ENCODE measurements at places on chromosomes 12 and 14.

GRCh38 chr14:64234877-64235651, 59.1 kb downstream of the ESR2 start:
- no peak for DNase-seq

DNA sequence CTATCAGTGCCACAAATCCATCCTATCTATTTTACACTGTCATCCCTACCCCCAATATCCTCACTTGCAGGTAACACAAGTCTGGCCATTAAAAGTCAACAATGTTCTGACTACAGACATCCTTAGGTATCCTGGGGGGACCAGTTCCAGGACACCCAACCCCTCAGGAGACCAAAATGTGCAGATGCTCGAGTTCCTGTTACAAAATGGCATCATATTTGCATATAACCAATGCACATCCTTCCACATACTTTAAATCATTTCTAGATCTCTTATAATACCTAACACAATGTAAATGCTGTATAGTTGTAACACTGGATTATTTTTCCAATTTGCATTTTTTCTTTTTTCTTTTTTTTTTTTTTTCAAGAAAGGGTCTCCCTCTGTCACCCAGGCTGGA, 6.9 kb downstream of the SYCP3 start:
- DNase-seq = no peak

DNA sequence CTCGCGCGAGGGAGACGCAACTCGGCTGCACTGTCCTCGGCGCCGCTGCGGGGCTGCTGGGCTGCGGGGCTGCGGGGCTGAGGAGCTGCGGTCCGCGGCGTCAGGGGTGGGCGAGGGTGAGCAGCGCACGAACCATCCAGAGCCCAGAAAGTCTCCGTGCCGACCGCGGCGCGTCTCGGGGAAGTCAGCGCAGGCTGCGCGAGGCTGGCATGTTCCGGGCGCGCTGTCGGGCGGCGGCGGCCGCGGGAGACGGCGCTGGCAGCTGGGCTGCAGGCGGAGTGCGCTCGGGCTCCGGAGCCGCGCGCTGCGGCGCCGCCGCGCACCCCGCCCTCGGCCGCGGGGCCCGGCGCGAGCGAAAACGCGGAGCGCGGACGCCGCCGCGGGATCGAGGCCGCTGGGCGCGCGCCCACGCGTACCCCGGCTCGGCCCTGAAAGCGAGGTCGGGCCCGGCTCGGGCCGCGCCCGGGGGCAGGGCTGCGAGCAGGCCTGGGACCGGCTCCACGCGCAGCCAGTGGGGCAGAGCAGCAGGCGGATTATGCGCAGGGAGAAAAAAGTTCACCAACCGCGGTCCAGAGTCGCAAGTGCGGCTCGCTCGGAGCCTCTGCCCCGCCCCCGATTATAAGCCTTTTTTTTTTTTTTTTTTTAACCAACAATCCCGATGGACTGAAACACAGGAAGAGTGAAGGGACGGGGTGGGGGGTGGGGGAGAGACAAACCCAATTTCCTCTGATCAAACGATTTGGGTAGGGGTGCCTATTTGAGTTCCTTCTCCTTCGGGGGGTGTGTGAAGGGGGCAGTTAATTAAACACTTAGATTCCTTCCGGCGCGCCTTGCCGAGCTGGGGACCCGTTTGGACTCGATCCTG, at the start of gene PRICKLE1:
Gene PRICKLE1 (minus strand): TSS at position 282 of the 865 bp plus-strand sequence. CDS start 117,230 bp downstream, outside the sequence.
- DNase-seq = peak; percentile 48

DNA sequence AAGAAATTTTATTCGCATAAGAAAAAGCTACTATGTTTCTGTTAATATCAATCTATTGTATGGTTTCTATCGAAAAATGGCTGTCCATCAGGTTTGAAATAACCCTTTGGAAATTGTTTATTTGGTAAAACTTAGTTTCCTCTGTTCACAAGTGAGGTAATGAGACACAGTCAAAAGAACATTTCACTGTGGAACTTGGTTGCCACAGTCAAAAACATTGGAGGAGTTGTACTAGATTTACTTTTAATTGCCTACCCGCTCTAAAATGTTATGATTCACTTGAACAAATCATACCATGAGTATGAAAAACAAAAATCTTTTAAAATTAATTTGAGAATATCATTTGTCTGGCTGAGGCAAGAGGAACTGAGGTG, 46.5 kb downstream of the ITPR2 start:
- DNase-seq = no peak

DNA sequence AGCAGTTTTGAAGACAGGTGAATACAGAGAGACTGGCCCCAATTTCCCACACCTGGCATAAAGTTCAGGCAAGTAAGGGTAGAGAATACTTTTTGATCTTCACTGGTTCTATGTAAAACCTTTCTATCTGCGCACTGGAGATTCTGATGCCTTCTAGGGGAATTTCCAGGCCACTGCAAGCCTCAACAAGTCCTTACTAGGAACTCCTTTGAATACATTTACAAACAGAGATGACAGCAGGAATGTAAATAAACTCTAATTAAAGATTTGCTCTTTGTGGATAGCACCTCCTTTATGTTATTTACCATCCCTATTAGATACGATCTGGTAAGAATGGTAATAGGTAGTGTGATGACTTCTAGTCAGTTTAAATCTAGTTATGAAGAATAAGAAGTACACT, 69.2 kb downstream of the NTN4 start:
- DNase-seq = no peak
